ENCODE measurements at places on chromosomes 12 and 14. TPM values are rescaled to one million over a fixed set of nuclear protein-coding genes. Genes with fewer than 3 reads are reported as not detected.

Gene EFS
- 17.8 TPM for total RNA-seq

Gene LGALS3
- 4.1 TPM for total RNA-seq

- H3K4me1 ChIP-seq = peaks cover 4% of the 10 kb centered on the region
- peaks cover 13% of the 10 kb centered on the region for H3K27me3 ChIP-seq
- DNase-seq = no peak
- H3K4me3 ChIP-seq = no peak overlapping the region
- H3K27ac ChIP-seq = no peak overlapping the region
Observed at GRCh38 chr12:123941000-123941399, 31.6 kb downstream of the CCDC92 start.

DNA sequence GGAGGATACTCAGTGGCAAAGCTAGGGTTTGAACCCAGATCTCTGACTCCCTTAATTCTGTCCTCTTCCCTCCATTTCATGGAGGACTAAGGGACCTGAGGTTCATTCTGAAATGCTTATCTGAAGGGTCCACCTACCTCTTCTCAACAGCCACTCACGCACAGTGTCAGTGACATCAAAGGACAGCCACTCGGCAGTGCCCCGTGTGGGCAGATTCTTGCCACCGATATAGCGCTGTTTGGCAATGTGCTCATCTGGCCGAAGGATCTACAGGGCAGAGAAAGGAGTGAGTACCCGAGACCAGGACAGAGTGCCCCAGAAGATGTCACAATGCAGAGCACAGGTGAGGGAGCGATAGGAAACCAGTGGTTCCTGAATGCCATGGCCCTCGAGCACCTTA is 10.8 kb downstream of the TGFB3 start:
- peaks cover 15% of the 10 kb centered on the region for H3K4me1 ChIP-seq
- peak overlapping the region; percentile 3 for H3K4me3 ChIP-seq
- no peaks in the 10 kb centered on the region for H3K36me3 ChIP-seq
- peaks cover 9% of the 10 kb centered on the region for H3K27me3 ChIP-seq
- H3K27ac ChIP-seq = no peak overlapping the region
- DNase-seq = no peak

DNA sequence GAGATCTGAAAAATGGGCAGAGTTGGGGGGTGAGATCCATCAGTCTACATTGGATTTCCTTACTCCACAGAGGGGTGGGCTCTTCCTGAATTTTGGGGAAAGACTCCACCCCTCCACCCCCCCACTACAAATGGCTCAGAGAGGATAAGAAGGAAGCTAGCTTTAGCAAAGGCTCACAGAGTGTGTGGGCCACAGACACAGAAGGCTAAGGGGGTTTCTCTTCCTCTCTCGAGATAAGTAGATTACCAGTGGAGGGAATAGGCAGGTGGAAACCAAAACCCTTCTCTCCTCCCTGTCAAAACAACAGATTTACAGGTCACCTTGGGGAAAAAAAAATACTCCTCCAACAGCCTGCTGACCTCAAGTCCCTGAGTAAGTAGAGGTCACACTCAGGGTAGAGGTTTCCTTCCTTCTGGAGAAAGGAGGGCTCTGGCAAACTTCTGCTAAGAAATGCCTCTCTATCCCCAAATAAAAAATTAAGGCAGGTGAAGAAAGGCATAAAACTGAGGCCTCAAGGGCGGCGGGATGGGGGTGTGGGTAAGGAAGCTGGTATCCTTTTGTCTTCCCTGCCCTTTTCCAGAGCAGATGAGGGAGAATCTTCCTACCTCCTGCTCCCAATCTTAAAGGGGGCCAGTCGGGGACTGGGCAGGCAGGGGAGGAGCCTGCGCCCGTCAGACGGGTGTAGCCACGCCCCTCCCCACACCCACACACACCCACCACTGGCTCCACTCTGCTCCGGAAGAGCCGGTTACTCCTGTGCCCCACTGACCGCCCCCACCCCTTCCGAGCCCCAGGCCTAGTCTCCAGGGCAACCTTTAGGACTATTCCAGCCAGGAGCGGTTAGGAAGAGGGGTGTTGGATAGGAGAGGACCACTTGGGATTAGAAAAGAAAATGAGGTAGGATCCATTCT is 1.9 kb upstream of the BAZ2A start:
- peaks cover 53% of the 10 kb centered on the region for H3K4me1 ChIP-seq
- DNase-seq = peak; percentile 20
- peak overlapping the region; percentile 95 for H3K4me3 ChIP-seq
- peak overlapping the region; percentile 27 for H3K27ac ChIP-seq
- peaks cover 7% of the 10 kb centered on the region for H3K36me3 ChIP-seq

Data from endothelial cell (in vitro differentiated cells).